ENCODE measurements at places on chromosomes 6 and 20.

GRCh38 chr6:2102316-2102883 lies 143.0 kb downstream of the GMDS start:
- no peak for DNase-seq

DNA sequence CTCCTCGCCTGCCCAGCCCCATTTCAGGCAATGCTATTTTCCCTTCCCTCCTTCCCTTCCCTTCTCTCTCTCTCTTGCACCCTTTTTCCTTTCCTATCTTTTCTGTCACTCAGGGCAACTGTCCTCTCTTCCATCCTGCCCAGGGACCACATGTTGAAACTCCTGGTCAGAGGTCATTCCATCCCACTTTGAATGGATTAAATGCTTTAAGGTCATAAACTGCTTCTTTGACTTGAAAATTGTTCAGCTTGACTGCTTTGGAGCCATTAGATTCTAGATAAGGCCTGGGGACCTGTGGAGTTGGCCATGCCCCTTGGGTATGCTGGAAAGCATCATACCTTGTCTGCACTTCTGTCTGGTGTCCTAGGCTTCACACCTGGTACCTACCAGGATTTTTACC lies 106.1 kb downstream of the DTNBP1 start:
- DNase-seq = no peak

DNA sequence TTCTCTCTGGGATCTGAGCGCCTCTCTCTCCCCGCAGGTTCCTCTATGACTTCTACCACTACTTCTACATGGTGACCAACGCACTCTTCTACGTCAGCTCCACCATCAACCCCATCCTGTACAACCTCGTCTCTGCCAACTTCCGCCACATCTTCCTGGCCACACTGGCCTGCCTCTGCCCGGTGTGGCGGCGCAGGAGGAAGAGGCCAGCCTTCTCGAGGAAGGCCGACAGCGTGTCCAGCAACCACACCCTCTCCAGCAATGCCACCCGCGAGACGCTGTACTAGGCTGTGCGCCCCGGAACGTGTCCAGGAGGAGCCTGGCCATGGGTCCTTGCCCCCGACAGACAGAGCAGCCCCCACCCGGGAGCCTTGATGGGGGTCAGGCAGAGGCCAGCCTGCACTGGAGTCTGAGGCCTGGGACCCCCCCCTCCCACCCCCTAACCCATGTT lies 36.3 kb upstream of the MRGBP start:
- no peak for DNase-seq

DNA sequence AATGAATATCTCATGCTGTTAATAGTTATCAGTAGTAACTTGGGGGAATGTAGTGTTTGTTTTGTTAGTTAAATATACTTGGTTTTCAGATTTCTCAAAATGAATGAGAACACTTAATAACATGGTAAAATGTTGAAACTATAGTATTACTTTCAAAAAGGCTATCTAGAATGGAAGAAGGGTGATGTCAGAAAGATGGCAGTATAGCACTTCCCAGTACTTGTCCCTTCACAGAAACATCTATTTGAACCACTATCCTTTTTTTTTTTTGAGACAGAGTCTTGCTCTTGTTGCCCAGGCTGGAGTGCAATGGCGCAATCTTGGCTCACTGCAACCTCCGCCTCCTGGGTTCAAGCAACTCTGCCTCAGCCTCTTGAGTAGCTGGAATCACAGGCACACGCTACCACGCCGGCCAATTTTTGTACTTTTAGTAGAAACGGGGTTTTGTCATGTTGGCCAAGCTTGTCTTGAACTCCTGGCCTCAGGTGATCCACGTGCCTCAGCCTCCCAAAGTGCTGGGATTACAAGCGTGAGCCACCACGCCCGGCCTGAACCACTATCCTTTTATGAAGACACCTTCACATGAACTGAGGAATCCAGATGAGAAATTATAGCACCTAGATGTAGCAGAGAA lies 4.7 kb upstream of the ECHDC1 start:
- no peak for DNase-seq

- DNase-seq = no peak
Observed at GRCh38 chr20:40655451-40655850, 33.6 kb downstream of the MAFB start.

GRCh38 chr6:169240125-169240524 lies 13.5 kb downstream of the THBS2 start:
- no peak for DNase-seq

- DNase-seq = no peak
Observed at GRCh38 chr6:133503336-133503729, 262.2 kb downstream of the EYA4 start.

- no peak for DNase-seq
Observed at GRCh38 chr6:38305995-38306681, 333.6 kb downstream of the BTBD9 start.

GRCh38 chr20:951384-952169 lies 35.4 kb upstream of the ANGPT4 start:
- no peak for DNase-seq

GRCh38 chr20:23939641-23940040 lies 48.9 kb downstream of the GGTLC1 start:
- DNase-seq = no peak

DNA sequence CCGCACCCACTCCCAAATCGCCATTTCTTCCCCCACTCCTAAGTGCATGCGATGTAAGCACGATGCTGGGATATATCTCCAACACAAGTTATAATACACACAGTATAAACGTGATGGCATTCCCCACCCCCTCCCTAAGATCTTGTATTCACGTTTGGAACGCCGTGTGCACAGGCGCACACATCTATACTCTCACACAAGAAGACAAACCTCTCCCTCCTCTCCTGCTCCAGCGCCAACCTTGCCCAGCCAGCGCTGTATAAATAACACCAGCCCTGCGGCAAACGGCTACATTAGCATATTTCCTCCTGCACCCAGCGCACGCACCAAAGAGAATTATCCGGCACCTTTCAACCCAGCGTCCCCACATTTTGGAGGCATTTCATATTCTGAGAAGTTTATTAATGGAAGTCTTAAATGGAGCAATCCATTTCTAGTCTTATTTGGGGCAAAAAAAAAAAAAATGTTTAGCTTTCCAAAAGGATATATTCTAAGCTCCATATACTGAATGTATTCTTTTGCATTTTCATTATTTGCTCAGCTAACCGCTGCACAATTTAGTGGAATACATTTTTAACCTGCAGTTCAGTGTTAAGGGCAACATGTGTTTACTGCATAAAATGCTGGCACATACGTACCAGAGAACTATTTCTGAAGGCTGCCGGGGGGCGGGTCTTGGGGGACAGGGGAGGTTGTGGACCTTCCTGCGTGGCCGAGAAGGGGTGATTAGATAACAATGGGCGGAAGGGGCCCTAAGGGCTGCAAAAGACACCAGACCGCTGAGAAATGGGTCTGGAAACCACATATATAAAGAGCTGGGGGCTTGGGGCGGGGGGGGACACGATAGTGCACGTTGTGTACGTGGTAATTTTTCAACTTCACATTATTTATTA lies 1.1 kb upstream of the SLC22A23 start:
- DNase-seq = no peak

- no peak for DNase-seq
Observed at GRCh38 chr6:129902681-129903080, 41.6 kb upstream of the TMEM244 start.

DNA sequence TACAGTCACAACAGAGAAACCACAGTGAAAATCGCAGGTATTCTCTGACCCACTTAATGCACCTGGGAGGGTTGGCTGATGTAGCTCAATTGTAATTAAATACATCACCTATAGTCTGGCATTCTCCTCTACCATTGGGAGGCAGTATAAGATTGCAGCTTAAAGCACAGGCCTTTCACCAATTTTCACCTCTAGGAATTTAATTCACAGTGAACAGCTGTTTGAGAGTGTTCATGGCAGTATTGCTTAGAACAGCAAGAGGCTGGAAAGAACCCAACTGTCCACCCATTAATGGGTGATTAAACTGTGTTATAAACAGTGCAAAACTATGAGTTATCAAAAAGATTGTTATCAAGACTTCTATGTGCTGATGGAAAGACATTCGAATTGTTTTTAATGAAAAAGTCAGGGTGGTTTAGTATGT lies 2.0 kb downstream of the EDEM2 start:
- no peak for DNase-seq

- no peak for DNase-seq
Observed at GRCh38 chr20:54199721-54200176, 8.1 kb upstream of the PFDN4 start.

GRCh38 chr20:47670913-47671312 lies 114.4 kb downstream of the SULF2 start:
- no peak for DNase-seq

- no peak for DNase-seq
Observed at GRCh38 chr6:28266563-28266961, 381 bp upstream of the ZSCAN26 start.

DNA sequence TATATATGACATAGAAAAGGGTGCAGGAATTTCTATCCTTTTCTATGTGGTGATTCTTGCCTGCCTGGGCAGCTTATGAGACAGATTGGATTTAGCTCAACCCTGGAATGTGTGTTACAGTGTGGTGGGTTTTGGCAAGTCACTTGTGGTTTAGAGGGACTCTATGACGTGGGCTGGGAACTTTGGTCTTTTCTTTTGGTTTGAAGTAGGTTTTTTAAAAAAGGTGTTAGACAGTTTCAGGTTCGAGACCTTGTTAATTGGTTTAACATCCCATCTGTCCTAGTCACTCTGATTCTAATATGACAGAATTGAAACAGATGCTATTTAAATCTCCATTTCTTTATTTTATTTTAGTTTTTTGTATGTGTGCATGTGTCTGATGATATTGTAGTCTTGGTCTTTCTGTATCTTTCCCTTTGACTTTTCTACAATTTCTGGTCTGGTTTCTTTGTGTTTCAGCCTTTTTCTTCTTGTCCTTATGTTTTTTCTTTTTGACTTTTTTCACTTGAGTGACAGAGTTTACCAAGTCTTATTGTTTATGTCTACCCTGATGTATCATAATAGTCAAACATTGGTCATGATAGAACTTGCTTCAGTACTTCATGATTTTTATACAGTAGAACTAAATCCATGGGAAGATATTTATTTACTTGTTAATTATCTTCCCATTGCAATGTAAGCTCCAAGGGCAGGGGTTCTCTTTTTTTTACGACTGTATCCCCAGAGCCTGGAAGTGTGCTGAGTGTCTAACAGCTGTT lies 174.3 kb downstream of the CDKAL1 start:
- DNase-seq = no peak

- no peak for DNase-seq
Observed at GRCh38 chr6:4902363-4902762, 101.5 kb downstream of the RPP40 start.

- DNase-seq = no peak
Observed at GRCh38 chr20:61776491-61777075, 289.1 kb downstream of the TAF4 start.

DNA sequence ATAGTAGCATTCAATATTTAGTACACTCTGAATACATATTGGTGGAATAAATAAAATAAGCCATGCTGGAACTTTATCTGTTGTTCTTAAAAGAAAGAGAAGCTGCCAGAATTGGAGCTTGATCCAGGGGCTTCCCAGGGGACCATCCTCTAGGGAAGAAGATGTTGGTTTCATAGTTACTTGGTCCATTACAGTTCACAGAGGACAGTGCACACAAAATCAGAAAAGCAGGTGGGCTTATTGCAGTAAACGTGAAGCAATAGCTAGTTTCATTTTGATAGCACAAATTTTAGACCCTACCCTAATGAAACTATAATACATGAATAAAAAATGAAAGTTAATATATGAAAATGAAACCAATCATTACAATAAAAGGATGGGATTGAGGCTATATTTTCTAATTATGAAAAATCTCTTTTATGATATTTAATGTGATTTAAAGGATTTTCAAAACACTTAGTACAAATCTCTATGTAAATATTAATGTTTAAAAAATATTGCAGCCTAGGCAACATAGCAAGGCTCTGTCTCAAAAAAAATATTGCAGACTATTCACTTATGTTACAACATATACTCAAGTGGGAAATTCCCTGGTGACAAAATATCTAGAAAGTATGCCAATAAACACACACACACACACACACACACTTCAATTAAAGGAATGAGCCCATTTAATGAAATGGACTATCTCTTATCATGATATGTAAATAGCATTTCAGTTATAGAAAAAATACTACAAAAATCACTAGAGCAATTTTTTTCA lies 227.0 kb upstream of the MARCKS start:
- no peak for DNase-seq

- DNase-seq = no peak
Observed at GRCh38 chr6:28769626-28770402, 154.0 kb downstream of the TRIM27 start.

DNA sequence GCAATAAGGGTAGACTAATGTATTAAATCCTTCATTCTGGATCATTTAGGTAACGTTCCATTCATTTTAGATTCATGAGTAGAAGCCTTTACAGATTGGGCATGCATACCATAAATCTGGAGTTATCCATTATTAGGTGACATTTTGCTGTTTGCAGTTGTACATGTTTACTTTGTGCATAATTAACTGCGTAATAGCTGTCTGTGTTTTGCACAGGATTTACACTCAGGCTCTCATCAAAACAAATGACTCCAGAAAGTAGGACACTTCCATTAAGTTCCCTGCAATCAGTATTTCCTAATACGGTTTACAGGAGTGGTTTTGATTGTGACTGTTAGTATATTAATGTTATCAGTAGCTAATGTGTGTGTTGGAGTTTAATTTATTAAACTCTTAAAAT lies 997.4 kb downstream of the HACE1 start:
- no peak for DNase-seq

DNA sequence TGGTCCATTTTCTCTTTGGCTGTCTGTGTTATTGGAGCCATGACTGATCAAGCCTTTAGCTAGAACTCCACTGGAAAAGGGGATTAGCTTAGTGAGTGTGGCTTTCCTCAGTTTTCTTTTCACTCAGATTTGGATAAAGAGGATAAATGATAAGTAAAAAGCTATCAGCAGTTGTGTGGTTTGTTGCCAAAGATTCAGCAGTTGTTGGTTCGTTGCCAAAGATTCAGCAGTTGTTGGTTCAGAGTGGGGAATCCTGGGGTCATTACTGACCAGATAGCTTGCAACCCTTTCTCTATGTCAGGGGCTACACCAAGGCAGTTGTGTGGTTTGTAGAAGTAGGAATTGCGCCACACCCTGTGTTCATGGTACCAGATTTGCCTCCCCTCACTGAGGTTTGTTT lies 107.7 kb upstream of the SCP2D1 start:
- DNase-seq = no peak

DNA sequence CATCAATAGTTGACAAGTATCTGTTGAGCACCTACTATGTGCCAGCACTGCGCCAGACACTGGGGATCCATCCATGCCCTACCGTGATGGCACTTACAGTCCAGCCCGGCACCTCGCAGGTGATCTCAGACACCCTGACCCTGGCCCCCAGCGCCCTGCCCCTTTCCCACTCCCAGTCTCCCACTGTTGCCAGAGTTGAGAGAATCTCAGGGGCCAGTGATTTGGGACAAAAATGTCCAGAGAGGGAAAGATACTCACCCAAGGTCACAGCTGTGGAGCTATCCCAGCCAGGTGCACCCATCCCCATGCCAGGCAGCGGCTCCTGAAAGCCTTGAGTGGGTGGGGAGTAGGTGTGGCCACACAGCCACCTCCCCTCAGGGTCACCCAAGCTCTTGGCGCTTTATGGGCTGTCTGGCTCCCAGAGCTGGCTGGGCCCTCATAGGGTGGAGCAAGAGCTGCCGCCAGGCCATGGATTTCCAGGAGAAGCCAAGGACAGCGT lies 3.3 kb downstream of the PI16 start:
- DNase-seq = no peak
